Cortex of kidney (tissue), 1 donor: ENCODE measurements at places on chromosomes 4 and X.

DNA sequence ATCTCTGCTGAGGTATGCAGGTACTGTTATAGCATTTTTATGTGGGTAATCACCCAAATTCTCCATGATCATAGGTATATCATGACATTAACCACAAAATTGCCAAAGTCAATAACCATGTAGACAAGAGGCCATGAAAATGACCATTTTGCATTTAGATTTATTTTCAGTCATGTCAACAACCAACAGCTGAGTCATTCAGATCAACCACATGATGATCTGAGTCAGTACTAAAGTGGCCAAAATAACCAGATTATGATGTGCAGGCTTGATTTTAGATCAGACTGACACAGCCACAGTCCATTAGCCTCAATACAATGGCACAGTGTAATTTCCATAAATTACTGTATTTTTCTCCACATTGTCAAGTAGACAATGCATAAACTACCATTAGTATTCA, 240.5 kb downstream of the GRIA3 start:
- DNase-seq, result no peak

GRCh38 chr4:68451246-68452211, 4.3 kb downstream of the TMPRSS11E start:
- no peak for DNase-seq

- DNase-seq, result no peak
These were observed 93.1 kb downstream of the DOCK11 start for GRCh38 chrX:118588715-118589114.

GRCh38 chrX:153763298-153763932, 634 bp upstream of the PLXNB3 start:
- DNase-seq, result no peak

DNA sequence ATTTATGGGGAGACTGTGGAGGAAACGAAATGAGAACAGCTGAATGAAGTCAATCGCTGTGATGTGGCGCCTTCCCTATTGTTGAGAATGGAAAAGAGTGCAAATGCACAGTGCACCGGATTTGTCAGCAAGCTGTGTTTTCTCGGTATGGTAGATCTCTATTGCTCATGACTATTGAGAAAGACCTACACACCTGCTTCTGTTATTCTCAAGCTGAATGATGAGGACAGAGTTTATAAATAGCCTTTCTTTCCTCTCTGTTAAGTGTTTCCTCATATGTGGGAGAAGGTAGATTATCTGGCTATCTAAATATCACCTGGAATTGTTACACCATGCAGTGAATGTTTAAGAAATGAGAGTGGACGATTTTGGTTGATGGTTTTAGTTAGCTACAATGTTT, 650.7 kb downstream of the IL1RAPL1 start:
- DNase-seq, result no peak

- DNase-seq, result no peak
These were observed 38.2 kb downstream of the HTRA3 start for GRCh38 chr4:8307714-8308113.

- no peak for DNase-seq
These were observed 42.4 kb upstream of the PDLIM5 start for GRCh38 chr4:94409375-94409679.
